NCI-H446 treated with DMSO at 0.1 percent for 48 hours (cell line): ENCODE measurements at places on chromosomes 16 and 17.

DNA sequence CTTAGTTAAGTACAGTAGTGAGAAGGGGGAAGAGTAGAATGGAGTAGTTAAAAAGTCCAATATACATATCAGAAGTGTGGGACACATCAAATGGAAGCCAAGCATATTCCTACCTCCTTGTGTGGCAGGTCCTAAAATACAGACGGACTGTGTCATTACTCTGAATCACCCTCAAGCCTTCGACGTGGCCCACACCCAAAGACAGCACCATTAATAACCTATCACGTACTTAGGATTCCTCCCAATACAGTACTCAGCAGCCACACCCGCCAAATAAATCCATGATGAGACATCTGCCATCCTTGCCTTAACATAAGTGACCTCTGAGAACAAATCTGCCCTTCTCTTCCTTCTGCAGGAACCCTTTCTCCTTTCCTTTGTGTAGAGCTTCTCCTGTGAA, 38.9 kb downstream of the UBE2G1 start:
- no peak for DNase-seq

DNA sequence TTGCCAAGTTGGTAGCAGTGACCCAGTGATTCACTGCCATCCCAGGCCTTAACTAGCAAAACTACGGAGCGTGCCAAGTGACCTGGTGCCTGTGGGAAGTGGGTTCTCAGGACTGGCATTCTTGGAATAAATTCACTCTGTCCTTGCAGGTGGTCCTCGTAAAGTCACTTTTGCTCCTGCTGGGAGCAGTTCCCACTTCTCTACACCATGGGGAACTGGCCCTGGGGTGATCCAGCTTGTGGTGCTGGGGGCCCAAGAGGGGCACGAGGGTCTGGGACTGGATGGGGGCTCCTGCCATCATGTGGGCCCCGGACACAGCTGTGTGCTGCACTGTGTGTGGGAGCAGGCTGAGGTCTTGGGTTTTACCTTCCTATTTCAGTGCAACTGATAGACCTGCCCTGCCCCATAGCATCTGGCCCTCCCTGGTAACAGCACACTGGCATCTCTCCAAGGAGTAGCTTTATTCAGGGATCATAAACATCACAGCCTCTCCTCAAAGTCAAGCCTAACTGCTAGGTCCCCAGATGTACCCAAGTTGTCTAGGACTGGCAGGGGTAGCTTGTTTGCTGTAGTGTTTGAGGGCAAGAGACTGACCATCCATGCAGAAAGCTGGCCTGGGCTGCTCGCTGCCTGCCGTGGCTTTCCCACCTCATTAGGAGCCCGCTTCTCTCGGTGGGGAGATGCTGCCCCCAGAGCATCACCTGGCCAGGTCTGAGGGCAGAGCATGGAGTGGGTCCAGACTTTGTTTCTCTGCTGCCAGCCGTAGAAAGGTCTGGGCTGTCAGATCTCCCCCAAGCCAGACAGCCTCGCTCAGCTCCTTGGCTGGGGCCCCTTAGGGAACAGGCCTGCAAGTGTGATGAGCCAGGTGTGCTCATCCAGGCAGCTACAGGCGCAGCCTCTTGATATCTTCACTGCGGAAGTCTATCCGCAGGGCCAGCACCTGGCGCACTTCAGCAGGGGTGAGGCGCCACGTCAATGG, 26.0 kb downstream of the FCSK start:
- DNase-seq = peak; percentile 21

- DNase-seq = no peak
These were observed 12.0 kb downstream of the CRLF3 start for GRCh38 chr17:30812218-30813177.

DNA sequence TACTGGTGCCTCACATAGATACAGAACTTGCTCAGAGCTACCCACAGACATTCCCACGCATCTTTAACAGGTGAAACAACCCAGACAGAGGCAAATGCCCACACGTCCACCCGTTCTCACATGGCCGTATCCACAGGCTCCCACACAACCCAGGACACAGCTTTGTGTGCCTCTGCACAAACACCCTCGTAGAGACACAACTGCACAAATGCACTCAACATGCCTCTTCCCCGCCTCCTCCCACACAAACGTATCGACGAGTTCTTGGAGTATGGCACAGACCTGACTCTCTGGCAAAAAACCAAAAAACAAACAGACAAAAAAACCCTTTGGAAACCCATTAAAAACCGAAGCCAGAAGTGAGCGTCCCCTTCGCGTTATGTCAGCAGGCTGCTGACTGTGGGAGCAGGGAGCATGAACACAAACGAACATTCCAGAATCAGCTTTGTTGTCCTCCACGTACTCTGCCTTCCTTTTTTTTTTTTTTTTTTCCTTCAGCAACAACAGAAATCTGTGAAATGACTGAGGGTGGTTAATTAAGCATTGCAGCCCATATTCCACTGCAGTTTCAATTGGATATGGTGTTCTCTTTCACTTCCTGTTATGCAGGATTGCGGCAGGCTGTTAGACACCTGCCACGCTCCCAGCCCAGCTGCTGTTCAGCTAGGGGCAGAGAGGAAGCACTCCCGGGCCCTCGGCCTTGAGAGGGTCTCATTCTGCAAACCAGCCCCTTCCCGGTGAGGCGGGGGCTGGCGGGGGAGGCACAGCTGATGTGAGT, 313.7 kb downstream of the MAF start:
- DNase-seq = no peak

- DNase-seq = no peak
These were observed 2.0 kb downstream of the DNAI2 start for GRCh38 chr17:74276051-74276476.

DNA sequence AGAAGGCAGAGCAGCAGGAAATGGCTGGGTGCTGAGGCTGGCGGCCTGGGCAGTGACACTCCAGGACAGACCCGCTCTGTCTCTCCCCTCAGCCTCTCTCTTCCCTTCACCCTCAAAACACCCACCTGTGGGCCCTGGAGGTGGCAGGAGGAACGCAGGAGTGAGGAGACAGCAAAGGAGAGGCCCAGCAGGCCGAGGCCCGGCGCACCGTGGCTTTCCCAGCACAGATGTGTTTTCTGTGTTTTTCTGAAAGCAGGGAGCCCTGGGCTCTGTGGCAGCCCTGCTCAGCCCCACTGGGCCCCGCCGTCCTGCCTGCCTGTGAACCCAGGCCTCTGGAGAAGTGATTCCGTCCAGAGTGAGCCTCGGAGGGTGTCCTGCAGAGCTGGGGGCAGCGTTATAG, 30.5 kb downstream of the ZNF469 start:
- DNase-seq = no peak

DNA sequence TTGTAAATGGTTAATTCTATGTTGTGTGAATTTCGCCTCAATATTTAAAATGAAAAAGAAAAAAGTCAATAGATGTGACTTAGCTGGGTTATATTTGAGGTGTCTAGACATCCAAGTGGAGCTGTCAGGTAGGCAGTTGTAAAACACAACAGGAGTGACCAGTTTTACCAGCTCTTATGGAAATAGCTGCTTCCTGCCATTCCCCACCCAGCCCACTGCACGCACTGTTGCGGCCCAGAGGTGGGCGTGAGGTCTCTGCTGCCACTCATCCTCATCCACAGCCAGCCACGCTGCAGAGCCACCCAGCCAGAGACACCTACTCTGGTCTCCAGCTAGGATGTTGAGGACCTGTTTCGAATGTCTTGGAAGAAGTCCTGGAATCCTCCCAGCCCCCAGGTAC, 3.4 kb upstream of the CARD14 start:
- no peak for DNase-seq

GRCh38 chr16:66977341-66978113, 10.9 kb upstream of the CES4A start:
- DNase-seq = no peak

DNA sequence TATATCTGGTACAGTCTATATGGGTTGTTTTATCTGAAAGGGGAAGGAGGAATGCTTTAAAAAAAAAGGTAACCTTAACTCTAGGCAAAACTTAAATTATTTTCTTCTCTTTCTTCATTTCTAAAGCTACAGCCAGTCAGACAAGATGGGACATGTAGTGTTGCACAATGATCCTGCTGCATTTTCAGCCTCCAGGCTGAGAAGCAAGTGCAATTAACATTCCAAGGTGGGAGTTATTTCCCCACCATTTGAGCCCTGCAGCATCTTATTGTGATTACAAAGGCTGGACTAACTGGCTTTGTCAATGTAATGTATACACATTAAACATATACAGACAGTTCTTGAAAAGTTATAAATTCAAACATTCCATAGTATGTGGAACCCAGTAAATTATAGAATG, 22.6 kb upstream of the NF1 start:
- DNase-seq = no peak

DNA sequence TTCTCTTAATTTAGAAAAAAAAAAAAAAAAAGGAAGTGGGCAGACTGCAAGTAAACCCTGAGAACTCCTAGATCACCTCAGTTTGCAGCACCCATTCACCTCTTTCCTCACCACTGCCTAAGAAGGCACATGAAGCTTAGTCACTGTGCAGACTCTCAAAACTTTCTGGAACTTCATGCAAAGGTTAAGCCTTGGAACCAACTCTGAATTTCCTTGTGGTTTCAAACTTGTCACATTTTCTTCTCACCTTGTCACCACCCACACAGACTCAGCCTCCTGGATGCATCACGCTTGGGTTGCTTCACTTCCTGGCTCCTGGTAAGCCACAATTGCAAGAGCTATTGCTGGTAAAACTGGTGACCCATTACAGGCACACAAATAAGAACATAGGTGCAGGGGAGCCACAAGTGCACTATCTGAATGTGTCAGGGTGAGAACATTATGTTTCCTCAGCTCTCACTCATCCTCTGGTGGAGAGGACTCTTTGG, 15.0 kb upstream of the CPD start:
- DNase-seq = no peak

GRCh38 chr17:51508048-51508447, 247.7 kb downstream of the UTP18 start:
- peak; percentile 33 for DNase-seq

DNA sequence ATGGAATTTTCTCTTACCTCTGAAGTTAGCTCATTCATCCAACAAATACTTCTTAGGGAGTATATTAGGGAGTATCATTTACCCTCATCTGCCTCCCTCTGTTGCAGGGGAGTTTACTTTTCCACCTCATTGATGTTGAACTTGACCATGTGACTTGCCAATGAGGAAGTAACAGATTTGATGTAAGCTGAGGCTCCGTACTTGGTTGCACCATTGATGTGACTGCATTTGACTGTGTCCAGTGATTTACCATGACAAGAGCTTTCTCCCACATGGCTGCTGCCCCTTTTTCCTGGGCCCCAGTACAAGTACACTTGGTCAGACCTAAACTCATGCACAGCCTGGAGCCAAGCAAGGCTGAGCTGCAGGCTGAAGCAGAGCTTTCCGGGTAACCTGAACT, 81.6 kb upstream of the HS3ST2 start:
- no peak for DNase-seq

DNA sequence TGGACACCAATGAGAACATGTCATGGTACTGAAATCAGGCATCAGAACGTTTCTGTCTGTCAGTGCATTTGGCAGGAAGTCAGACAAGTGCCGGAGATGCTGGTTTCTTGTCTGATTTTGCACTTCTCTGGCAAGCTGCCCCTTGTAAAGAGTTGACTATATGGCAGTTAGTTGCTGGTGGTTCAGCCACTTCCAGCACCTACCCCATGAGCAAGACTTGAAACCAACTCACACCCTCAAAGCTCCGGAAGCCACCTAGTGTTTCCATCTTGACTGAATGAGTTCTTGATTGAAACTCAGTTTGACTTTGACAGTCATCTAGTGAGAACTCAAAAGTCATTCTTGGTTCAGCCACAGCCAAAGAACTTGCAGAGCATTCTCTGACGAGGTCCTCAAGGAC, 225.1 kb downstream of the SPECC1 start:
- no peak for DNase-seq

DNA sequence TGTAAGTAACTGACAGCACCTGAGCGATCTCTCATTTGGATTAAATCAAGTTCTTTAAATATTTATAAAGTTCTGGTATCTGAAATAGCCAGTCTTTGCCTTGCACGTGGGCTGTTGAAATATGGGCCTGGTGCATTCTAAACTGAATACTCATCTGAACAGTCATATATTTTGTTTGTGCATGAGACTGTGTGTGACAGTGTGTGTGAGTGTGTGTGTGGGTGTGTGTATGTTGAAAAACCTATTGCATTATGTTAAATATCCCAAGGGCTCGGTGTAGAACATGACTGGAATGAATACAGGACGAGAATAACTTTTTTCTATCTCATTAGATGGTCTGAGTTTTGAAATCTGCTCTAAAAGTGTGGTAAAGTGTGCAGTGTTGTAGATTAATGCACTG, 82.4 kb upstream of the TOX3 start:
- DNase-seq = no peak

DNA sequence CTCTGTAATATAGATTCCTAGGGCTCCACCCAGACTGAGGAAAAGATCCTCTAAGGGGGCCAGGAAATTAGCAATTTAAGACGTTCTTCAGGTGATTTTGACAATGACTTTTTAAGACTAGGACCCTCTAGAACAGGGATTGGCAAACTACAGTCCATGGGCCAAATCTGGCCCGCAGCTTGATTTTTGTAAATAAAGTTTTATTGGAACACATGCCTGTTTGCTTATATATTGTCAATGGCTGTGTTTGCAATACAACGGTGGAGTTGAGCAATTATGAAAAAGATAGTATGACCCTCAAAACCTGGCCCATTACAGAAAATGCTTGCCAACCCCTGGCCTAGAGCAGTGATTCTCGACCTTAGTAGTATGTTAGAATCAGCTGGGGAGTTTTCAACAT, 181.9 kb downstream of the SOX9 start:
- no peak for DNase-seq

- DNase-seq = no peak
These were observed 106.9 kb downstream of the SOCS1 start for GRCh38 chr16:11149011-11149616.

- DNase-seq = no peak
These were observed 573 bp upstream of the GNAO1 start for GRCh38 chr16:56190677-56191155.

- no peak for DNase-seq
These were observed 1.2 kb upstream of the SHISA9 start for GRCh38 chr16:12900156-12900555.

- no peak for DNase-seq
These were observed 56.5 kb downstream of the MRM1 start for GRCh38 chr17:36657763-36658490.

DNA sequence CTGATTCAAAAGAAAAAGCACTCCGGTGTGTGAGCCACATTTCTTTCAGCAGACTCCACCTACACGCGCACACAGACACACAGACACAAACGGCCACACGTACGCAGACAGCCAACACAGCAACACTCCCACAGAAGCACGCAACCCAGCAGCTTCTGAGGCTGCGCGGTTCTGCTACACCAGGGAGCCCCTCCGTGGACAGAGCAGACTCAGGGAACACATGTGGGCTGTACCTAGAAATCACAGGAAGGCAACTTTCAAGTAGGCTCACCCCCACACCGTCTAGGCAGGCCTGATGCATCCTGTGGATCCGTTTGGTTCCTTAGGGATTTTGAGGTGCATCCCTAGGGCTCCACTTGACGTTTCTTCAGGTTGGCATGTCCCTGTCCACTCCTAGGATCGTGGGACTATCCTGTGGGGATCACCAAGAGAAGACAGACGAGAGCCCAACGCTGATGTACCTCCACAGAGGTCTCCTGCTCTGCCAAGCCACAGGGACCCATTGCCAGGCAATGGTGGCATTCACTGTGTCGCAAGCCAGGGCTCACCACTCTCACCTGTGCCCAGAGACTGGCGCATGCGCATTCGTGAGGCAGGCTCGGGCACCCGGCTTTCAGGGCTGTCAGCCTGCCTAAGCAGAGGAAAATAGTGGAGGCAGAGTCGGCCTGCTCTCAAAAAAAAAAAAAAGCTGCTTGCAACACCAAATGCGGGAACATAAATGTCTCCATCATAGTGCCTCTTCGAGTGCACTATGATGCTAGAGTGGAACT, 2333.3 kb downstream of the TP53TG3F start:
- no peak for DNase-seq
